ENCODE measurements at places on chromosomes 12 and 14. TPM values are rescaled to one million over a fixed set of nuclear protein-coding genes. Genes with fewer than 3 reads are reported as not detected.

GRCh38 chr12:98514982-98515286 lies 456 bp upstream of the TMPO start:
- no peaks in the 10 kb centered on the region for H3K4me1 ChIP-seq
- no peak for DNase-seq
- H3K36me3 ChIP-seq = no peaks in the 10 kb centered on the region
- H3K27ac ChIP-seq = peak overlapping the region; percentile 99
- H3K4me3 ChIP-seq = peak overlapping the region; percentile 95

GRCh38 chr12:105506678-105507310 lies 176.3 kb downstream of the C12orf75 start:
- H3K27ac ChIP-seq = no peak overlapping the region
- H3K27me3 ChIP-seq = no peaks in the 10 kb centered on the region
- DNase-seq = no peak
- H3K36me3 ChIP-seq = no peaks in the 10 kb centered on the region
- no peak overlapping the region for H3K4me3 ChIP-seq

Gene CLEC7A
- not detected for total RNA-seq

- H3K27me3 ChIP-seq = no peaks in the 10 kb centered on the region
- no peak overlapping the region for H3K4me3 ChIP-seq
- no peak for DNase-seq
- no peaks in the 10 kb centered on the region for H3K36me3 ChIP-seq
- H3K27ac ChIP-seq = no peak overlapping the region
Measured at GRCh38 chr12:118637767-118638370, 261.5 kb downstream of the SUDS3 start.

Gene ANKS1B
- total RNA-seq = 8.5 TPM

DNA sequence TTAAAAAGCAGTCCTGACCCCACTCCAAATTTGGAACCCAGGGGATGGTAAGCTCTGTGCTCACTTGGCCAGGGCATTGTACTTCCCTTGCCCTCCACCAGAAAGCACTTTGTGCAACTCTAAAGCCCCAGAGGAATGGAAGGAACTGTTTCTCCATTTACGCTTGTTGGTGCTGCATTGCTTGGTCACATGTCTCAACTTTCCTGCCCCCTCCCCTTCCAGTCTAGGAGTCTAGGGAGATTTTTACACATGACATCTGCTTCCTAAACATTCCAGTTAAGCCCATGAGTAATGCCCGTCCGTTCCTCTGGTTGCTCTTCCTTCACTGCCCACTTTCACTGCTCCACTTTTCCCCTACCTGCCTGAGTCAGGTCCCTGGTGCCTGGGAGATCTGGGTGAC lies 92.6 kb upstream of the MAP1LC3B2 start:
- DNase-seq = no peak
- H3K4me1 ChIP-seq = no peaks in the 10 kb centered on the region
- H3K27ac ChIP-seq = no peak overlapping the region
- no peaks in the 10 kb centered on the region for H3K36me3 ChIP-seq

DNA sequence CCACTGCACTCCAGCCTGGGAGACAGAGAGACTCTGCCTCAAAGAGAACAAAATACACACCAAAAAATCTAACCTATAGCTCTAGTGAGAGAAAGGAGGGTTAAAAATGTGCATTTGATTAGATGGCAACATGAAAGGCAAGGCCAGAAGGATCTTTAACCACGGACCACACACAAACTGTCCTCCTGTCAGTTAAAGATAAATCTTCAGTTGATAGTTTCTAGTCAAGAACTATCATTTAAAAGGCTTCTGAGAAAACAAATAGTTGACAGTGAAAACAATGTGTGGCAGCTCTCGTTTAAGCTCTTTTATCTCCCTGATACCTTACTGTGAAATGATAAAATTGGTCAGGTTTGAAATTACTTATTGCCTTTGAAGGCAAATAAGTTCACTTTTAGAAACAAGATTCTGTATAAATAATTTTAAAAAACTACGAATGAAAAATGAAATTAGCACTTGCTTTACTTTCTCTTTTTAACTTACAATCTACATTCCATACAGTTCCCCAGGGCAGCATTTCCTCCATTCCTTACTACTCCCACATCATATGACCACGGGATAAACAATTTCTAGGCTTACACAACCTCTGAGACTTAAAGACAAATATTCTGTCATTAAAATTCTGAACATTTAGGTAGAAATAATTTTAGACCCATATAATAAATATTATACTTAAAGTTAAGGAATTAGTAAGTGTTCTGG lies 71.4 kb upstream of the GNPNAT1 start:
- H3K27ac ChIP-seq = no peak overlapping the region
- no peaks in the 10 kb centered on the region for H3K27me3 ChIP-seq
- DNase-seq = no peak
- peaks cover 8% of the 10 kb centered on the region for H3K36me3 ChIP-seq
- H3K4me3 ChIP-seq = no peak overlapping the region
- H3K4me1 ChIP-seq = no peaks in the 10 kb centered on the region

DNA sequence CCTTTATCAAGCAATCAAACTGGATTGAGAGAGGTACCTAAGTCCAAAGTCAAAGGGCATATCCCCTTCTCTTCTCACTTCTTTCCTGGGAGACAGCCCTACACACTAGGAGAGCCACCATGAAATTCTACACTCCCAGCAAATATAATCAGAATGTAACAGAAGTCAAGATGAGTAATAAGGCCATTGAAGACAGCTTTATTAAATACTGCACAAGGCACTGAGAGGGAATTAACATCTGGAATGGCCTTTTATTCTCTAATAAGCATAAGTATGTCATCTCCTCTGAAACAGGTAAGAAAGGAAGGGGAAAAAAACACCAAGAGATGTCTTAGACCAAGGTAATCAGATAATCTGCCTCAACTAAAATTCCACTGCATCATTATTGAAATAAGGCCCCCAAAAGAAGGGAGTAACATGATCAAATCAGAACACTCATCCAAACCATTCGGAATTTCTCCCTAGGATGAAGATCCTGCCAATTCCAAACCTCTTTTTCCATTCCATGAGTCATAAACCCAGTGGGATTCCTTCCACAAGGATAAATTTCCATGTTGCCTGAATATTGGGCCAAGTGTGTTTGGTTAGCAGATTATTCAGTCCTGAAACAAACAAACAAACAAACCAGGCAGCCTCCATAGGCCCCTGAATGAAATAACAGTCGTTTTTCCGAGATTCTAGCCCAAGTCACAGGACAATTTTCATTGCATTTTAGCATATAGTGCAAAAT lies 19.9 kb downstream of the SLC35F4 start:
- H3K4me1 ChIP-seq = no peaks in the 10 kb centered on the region
- DNase-seq = no peak
- H3K4me3 ChIP-seq = no peak overlapping the region
- no peaks in the 10 kb centered on the region for H3K27me3 ChIP-seq
- H3K27ac ChIP-seq = no peak overlapping the region

DNA sequence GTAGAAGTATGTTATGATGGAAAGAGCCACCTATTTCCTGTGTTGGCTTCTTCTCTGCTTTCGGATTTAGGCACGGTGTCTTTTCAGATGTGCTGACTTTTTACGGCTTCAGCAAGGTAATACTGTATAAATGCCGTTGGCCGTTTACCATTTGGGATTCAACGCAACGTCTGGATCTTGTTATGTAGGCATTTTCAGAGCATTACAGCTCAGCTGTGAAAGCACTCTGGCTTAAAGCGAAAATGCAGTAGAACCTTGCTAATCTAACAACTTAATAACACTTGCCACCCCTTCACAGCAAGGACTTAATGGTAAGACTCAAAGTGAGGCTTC lies 229.9 kb downstream of the EFCAB11 start:
- no peak overlapping the region for H3K27ac ChIP-seq
- no peak overlapping the region for H3K4me3 ChIP-seq
- H3K4me1 ChIP-seq = peaks cover 14% of the 10 kb centered on the region

Gene STAC3
- total RNA-seq = 1.3 TPM

Gene SLC6A13
- total RNA-seq = not detected

DNA sequence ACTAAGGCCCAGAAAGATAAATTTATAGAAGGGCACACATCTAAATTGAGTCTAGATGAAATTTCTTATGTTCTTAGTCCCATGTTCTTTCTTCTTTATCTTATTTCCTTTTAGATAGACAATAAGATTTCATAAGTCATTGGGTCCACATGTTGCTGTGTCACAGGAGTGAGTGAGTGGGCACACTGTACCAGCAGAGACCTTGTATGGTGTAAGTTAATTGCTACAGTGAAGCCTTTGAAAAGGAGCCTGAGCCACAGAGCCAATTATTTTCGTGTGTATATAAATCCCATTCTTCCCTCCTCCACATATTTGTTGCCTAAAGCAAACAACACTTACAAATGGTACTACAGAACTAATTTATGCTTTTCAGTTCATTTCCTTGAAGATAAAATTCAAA lies 79.1 kb downstream of the GRIP1 start:
- no peak overlapping the region for H3K27ac ChIP-seq
- DNase-seq = no peak
- H3K27me3 ChIP-seq = no peaks in the 10 kb centered on the region
- peaks cover 7% of the 10 kb centered on the region for H3K4me1 ChIP-seq
- no peak overlapping the region for H3K4me3 ChIP-seq

Gene IL22
- not detected for total RNA-seq

DNA sequence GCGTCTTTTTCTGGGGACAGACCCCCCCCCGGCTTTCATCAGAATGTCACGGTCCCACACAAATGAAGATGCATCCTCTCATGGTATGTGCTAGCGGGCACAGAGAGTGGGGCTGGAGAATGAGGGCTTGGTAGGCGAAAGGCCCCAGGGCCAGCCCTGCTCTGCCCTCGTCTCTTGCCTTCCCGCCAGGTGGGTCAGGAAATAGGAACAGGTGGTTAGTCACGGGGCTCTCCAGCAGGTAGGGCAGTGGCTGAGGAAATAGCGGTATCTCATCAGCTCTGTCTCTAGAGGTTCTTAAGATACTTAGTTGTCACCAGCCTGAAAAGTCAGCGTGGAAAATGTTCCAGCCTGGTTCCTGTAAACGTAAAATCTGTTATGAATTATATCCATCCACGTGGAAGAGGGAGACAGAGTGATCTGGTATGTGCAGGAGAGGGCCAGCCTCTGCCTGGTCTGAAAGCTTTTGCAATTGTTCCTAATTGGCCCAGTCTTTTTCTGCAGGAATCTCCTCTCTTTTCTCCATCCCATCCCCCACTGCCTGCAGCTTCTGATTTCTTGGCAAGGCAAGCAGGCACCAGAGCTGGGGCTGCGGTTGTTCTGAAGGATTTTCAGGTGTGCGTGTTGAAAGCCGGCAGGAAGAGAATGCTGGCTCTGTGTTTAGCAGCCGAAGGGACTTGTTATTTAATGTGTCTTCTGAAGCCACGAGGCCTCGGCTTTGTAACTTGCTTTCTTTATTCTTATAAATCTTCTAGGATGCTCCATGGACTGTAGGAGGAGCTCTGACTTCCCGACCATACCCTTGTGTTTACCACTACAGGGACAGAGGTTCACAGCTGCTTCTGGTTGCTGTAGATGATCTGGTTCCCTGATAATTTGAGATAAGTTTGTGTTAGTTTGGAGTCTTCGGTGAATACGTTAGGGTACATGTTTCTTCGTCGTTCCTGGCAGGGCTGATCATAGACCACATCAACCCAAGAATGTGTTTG lies 131.1 kb downstream of the CACNA1C start:
- H3K36me3 ChIP-seq = no peaks in the 10 kb centered on the region
- H3K4me3 ChIP-seq = no peak overlapping the region
- no peaks in the 10 kb centered on the region for H3K27me3 ChIP-seq
- H3K27ac ChIP-seq = no peak overlapping the region
- H3K4me1 ChIP-seq = peaks cover 10% of the 10 kb centered on the region

GRCh38 chr14:70971560-70971959 lies 64.3 kb downstream of the PCNX1 start:
- no peak overlapping the region for H3K27ac ChIP-seq
- no peaks in the 10 kb centered on the region for H3K27me3 ChIP-seq
- no peaks in the 10 kb centered on the region for H3K4me1 ChIP-seq
- peaks cover 15% of the 10 kb centered on the region for H3K36me3 ChIP-seq
- no peak for DNase-seq
- no peak overlapping the region for H3K4me3 ChIP-seq

Gene FERMT2
- total RNA-seq = 120 TPM

DNA sequence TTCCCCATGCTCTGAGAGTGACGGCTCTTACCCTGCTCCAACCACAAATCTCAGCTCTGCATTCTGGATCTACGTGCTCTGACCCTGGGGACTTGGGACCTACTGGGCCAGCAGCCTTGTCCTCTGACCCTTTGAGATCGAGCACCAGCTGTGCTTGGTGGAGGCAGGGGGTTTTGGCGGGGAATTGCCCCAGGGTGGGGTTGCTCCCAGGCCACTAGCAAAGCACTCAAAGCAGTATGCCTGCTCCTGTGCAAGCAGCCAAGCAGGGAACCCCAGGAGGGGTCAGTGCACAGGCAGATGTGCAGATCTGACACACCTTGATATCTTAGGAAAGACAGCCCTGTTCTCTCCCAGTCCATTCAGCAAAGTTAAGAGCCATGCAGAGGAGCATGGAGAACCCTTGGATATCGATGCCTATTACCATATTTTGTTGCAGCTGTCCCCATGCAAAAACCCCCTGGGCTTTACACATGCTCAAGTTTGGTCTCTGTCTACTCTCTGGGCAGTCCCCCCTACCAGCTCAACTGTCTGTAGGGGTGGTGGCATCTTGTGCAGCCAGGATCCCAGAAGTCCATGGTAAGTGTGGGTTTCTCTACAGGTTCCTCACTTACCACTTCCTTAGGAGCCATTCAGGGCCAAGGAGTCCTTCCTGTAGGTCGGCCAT lies 319.0 kb downstream of the TMTC2 start:
- peaks cover 11% of the 10 kb centered on the region for H3K4me1 ChIP-seq
- no peaks in the 10 kb centered on the region for H3K27me3 ChIP-seq
- no peak for DNase-seq
- H3K27ac ChIP-seq = no peak overlapping the region

DNA sequence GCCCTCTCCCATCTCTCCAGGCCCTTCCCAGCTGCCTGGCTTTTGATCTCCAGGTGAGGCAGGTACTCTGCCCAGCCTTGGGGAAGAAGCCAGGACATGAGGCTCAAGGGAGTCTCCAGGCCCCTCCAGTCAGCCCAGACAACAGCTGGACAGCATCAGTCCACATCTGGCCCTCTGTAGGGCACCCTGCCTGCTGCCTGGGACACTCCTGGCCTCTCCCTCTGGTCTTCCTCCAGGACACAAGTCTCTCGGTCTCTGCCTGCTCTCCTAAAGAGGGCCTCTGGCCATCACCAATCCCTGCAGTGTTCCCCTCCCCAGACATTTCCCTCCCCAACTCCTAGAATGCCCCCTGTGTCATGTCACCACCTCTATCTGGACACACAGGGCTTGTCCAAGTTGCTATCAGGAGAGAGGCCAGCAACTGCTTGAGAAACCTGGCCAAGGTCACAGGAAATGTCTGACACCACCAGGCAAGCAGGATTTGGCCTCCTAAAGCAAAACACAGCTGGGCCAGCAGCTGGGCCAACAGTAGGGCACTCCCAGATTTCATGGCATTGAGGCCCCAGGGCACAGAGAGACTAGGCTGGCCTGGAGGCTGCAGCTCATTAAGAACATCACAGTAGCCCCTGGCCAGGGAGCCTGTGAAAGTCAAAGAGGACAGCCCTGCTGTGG lies 29.0 kb downstream of the LTBP2 start:
- no peaks in the 10 kb centered on the region for H3K36me3 ChIP-seq
- no peak overlapping the region for H3K4me3 ChIP-seq
- DNase-seq = no peak

- H3K27me3 ChIP-seq = no peaks in the 10 kb centered on the region
- no peak for DNase-seq
- H3K27ac ChIP-seq = no peak overlapping the region
- H3K36me3 ChIP-seq = no peaks in the 10 kb centered on the region
- H3K4me1 ChIP-seq = peaks cover 3% of the 10 kb centered on the region
- no peak overlapping the region for H3K4me3 ChIP-seq
Measured at GRCh38 chr12:51345681-51346080, 798 bp downstream of the CELA1 start.

- peaks cover 23% of the 10 kb centered on the region for H3K4me1 ChIP-seq
- peak; percentile 79 for DNase-seq
- H3K4me3 ChIP-seq = peak overlapping the region; percentile 56
- H3K36me3 ChIP-seq = no peaks in the 10 kb centered on the region
- peaks cover 7% of the 10 kb centered on the region for H3K27me3 ChIP-seq
Measured at GRCh38 chr14:104968153-104968527, 10.0 kb downstream of the AHNAK2 start.

Measured in H1 (cell line).